IMR-90 (cell line): ENCODE measurements at places on chromosomes 1 and 21. TPM values are rescaled to one million over a fixed set of nuclear protein-coding genes. Genes with fewer than 3 reads are reported as not detected.

GRCh38 chr1:43512681-43513080, 18.0 kb upstream of the PTPRF start:
- no peak for DNase-seq
- H3K4me1 ChIP-seq, result no peaks in the 10 kb centered on the region
- H3K4me3 ChIP-seq, result no peak overlapping the region
- no peaks in the 10 kb centered on the region; the same call in 1 of the 2 replicates for H3K27me3 ChIP-seq
- no peak overlapping the region for H3K27ac ChIP-seq
- no peaks in the 10 kb centered on the region for H3K36me3 ChIP-seq

- H3K36me3 ChIP-seq, result no peaks in the 10 kb centered on the region
- no peak for DNase-seq
- H3K4me1 ChIP-seq, result peaks cover 9% of the 10 kb centered on the region; the same call in 1 of the 2 replicates
These were observed 26.4 kb upstream of the BTG2 start for GRCh38 chr1:203278885-203279406.

GRCh38 chr1:201982623-201983379, at the start of gene RNPEP:
Gene RNPEP, plus strand, starts transcription at chr1:201982648. Its CDS starts 19 bp downstream, at chr1:201982667.
- peaks cover 2% of the 10 kb centered on the region for H3K4me1 ChIP-seq
- H3K4me3 ChIP-seq, result peak within 1 kb of the TSS; percentile 98
- no peaks in the 10 kb centered on the region for H3K36me3 ChIP-seq
- peak; percentile 70 for DNase-seq
- no peaks in the 10 kb centered on the region for H3K27me3 ChIP-seq

DNA sequence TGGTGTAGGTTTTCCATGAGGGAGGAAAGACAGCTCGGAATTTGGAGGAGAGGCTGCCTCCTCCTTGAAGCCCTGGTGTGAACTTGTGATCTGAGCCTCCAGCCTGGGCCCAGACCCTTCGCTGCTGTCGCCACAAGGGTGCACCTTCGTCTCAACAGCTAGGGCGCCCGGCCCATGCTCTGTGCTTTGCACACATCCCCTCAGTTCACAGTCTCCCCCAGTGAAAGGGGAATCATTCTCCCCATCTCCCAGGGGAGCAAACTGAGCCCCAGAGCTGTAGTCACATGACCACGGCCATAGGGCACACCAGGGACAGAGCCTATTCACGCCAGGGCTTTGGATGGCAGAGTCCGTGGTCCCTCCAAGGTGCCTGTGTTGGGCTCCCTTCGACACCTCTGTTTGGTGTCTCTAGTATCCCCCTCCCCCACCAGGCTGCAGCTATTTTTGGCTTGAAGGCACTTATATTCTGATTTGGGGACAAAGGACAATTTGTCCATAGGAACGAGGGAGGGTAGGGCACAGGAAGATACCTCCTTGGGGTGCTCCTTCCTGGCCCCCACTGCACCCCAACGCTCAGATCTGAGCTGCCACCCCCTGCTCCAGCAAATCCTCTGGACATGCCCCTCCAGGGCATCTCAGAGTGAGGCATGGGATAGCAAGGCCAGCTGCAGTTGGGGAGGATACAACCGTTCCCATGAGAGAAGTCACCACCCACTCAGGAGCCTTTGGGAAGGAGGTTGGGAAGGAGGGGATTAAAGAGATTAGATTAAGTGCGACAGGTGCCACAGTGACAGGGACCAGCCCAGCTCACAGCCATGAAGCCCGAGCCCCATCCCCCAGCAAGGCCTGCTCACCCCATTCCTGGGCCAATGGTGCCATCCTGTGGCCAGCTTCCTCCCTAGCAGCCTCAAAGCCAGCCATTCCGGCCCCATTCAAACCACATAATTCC, 15.7 kb downstream of the MATN1 start:
- peaks cover 45% of the 10 kb centered on the region for H3K27me3 ChIP-seq
- H3K4me1 ChIP-seq, result no peaks in the 10 kb centered on the region
- no peak overlapping the region for H3K4me3 ChIP-seq

GRCh38 chr1:152855661-152856060, 4.1 kb upstream of the LCE7A start:
- H3K36me3 ChIP-seq, result no peaks in the 10 kb centered on the region
- H3K4me1 ChIP-seq, result no peaks in the 10 kb centered on the region
- no peaks in the 10 kb centered on the region for H3K27me3 ChIP-seq
- H3K4me3 ChIP-seq, result no peak overlapping the region
- H3K27ac ChIP-seq, result no peak overlapping the region

- H3K4me3 ChIP-seq, result no peak overlapping the region
- H3K27me3 ChIP-seq, result peaks cover 25% of the 10 kb centered on the region
- no peaks in the 10 kb centered on the region for H3K4me1 ChIP-seq
- no peak overlapping the region for H3K27ac ChIP-seq
- no peaks in the 10 kb centered on the region for H3K36me3 ChIP-seq
- no peak for DNase-seq
These were observed 156.4 kb upstream of the ZC3H12A start for GRCh38 chr1:37317870-37318467.

DNA sequence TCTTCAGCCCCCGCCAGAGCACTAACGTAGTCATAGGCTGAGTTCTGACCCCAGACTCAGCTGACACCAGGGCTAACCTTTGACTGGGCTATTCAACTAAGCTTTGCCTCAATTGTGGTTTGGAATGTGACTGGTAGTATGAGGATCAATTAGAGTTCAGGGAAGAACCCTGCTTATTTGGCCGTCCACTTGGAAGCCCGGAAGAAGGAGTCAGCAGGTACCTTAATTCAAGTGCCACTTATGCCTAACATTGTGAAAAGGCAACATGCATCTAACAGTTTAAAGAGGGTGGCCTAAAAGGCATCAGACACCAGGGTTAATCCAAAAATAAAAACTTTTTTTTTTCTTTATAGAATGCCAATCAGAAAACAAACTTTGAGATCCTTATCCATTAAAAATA, 92.3 kb downstream of the BEND5 start:
- no peaks in the 10 kb centered on the region for H3K4me1 ChIP-seq
- H3K27ac ChIP-seq, result no peak overlapping the region
- no peak overlapping the region for H3K4me3 ChIP-seq
- no peaks in the 10 kb centered on the region for H3K36me3 ChIP-seq
- no peak for DNase-seq

Gene OR2M3
- total RNA-seq, result not detected in 2 replicates

Gene MSH4
- under 0.01 TPM in 2 replicates for total RNA-seq

Gene BARHL2
- total RNA-seq, result not detected in 2 replicates
